ENCODE measurements at places on chromosomes 16 and 17.

- DNase-seq = no peak
Measured at GRCh38 chr17:55692276-55692675, 30.4 kb downstream of the TMEM100 start.

DNA sequence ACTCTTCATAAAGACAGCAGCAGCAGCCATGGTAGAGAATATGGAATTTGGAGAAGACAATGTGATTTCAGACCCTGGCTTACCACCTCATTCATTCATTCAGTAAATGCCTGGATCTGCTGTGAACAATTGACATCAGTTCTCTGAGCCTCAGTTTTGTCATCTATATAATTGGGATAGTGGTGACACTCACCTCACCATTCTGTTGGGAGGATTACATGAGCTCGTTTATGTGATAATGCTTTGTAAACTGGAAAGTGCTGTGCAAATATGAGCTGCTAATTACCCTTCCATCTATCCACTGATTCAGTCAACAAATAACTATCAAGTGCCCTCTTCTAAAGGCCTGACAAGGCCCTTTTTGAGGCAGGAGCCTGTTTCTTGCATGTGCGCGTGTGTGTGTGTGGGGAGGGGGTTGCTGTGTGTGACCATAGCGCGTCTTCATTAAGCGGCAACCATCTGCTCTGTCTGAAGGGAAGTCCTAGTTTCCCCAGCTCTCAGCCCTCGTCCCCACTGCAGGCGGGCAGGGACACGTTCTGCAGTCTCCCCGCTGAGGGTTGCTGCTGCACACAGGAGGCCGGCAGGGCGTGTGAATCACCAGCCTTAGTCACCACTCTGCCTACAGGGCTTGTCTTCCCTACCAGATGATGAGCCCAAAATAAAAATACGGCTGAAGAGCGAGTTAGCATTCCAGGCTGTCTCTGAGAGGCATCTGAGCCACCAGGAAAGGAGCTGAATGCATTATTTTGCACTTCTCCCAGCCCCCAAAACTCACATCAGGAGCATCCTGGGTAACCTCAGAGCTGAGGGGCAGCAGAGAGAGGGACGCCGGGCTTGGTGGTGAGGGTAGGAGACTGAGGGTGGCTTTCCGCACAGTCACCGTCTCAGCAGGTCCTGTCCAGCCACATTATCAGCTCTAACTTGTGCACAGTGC, 19.9 kb downstream of the ARL4D start:
- DNase-seq = no peak

- DNase-seq = no peak
Measured at GRCh38 chr17:49358641-49359247, 3.3 kb downstream of the ZNF652 start.

GRCh38 chr17:47200325-47200664, 8.9 kb upstream of the MYL4 start:
- DNase-seq = no peak

- no peak for DNase-seq
Measured at GRCh38 chr17:7656958-7657609, 6.4 kb downstream of the ATP1B2 start.

- DNase-seq = no peak
Measured at GRCh38 chr16:70747703-70748631, 53.0 kb downstream of the VAC14 start.

GRCh38 chr17:59373882-59374495, 42.5 kb downstream of the YPEL2 start:
- DNase-seq = no peak

DNA sequence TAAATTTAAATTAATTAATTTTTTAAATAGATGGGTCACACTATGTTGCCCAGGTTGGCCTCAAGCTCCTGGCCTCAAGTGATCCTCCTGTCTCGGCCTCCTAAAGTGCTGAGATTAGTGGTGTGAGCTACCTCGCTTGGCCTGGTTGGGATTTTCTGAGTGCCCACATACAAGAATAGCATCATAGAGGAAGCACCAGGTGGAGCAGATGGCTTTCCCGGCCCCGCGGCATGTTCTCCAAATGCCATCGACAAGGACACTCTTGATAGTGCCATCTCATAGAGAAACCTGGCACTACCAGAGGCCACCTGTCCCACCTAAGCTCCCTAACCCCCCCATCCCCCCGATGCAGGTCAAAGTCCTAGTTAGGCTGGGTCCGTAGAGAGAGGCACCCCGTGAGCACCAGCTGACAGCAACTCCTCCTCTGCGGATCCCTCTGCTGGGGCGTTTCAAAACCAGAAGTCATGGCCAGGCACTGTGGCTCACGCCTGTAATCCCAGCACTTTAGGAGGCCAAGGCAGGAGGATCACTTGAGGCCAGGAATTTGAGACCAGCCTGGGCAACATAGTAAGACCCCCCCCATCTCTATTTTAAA, 65.9 kb downstream of the DNAH3 start:
- no peak for DNase-seq

- no peak for DNase-seq
Measured at GRCh38 chr16:65178151-65178550, 56.3 kb upstream of the CDH11 start.

GRCh38 chr16:12925026-12925800, 23.8 kb downstream of the SHISA9 start:
- DNase-seq = no peak

DNA sequence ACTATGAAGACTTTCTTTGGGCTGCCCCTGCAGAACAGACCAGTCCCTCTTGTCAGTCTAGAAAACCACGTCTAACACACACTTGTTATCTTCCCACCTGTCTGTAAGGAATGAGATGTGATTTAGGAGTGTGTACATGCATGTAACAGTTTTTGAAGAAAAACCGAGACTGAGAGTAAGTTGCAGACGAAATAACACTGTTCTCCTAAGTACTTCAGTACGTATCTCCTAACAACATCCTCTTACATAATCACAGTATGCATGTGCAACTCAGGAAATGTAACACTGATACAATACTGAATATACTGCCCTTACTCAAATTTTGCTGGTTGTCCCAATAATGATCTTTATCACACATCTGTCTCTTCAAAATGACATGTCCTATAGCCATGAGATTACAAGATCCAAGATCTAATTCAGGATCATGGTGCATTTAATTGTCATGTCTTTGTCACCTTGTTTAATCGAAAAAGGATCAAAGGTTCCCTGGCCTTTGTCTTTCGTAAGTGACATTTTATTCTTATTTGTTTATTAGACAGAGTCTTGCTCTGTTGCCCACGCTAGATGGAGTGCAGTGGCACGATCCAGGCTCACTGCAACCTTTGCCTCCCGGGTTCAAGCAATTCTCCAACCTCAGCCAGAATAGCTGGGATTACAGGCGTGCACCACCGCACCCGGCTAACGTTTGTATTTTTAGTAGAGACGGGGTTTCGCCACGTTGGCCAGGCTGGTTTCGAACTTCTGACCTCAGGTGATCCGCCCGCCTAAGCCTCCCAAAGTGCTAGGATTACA, 25.6 kb downstream of the CREBBP start:
- DNase-seq = no peak
